ENCODE measurements at places on chromosomes 3 and 15.

- DNase-seq: no peak
Observed at GRCh38 chr3:57298041-57298440, 5.6 kb upstream of the ASB14 start.

DNA sequence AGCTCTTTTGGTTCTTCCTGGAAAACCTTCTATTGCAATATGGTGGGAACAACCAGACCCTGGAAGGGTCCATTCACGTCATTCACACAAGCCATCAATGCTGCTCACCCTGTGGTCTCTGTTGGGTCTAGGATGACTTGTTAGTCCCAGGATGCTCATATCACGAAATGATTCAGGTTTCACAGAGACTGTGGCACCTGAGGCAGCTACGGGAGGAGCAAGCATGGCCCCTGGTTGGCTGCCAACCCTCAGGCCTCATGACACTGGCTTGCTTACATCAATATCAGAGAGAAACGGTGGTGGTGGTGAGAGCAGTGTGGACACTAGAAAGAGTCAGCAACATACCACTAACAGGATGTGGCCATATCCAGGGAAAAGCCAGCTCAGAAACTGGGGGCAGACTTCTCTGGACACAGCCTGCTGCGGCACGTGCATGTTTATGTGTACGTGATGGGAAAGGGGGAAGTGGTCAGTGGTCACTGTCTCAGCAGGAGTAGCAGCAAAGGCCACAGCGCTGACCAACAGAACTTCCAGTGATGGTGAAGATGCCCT lies 208.9 kb upstream of the ST8SIA2 start:
- no peak for DNase-seq

DNA sequence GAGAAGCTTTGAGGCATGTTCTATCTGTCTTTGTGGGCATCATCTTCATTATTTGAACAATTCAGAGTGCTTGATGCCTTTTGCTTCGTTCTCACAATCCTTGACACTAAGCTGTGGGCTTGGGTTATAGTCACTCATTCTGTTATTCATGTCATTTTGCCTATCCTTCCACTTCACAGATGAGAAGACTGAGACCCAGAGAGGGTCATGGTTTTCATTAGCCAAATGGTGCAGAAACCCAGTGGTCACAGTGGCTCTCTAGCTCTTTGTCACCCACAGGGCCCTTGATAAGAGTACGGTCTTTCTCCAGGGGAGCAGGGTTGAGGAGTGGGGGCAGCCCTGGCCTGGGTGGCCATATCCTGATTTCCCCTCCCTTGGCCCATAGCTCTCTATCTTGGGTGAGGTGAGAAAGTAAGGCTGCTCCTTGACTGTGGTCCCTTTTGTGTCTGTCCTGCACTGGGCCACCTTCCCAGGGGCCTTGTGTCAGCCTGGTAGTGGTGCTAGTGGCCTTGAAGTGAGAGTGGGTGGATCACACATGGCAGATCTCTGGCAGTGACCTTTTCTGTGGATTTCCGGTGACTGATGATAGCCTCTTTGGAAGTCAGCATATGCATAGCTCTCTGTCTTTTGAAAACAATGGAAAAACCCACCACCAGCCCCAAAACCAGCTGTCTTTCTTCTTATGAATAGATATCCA lies 130.1 kb downstream of the IGF1R start:
- DNase-seq: no peak

DNA sequence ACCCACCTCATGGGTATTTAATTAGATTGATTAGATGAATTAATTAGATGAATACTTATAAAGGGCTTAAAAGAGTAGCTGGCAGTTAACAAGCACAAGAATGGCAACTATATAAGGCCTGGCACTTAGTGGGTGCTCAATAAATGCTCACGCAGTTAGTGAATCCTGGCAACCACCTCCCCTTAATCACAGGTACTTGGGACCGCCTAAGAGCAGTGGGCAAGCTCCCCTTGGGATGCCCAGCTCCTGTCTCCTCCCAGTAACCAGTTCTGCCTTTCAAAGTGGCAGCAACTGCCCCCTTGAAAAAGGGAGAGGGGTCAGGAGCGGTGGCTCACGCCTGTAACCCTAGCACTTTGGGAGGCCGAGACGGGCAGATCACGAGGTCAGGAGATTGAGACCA lies 4.6 kb downstream of the LYZL4 start:
- DNase-seq: no peak

DNA sequence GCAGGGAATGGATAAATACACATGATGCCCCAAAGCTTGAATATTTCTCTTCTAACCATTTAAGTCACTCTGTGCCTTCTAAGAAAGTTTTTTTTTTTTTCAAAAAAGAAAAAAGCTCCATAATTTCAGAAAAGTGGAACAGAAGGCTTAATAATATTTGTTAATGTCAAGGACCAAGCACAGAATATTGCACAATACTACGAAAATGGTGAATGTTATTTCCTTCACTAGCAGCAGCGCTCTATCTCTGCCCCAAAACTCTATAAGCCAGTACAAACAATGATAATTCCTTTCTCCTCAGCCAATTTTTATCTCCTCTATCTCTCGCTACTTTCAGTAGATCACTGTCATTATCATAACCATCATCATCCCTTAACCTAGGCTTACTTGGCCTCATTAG lies 72.7 kb downstream of the FEZF2 start:
- DNase-seq: no peak

DNA sequence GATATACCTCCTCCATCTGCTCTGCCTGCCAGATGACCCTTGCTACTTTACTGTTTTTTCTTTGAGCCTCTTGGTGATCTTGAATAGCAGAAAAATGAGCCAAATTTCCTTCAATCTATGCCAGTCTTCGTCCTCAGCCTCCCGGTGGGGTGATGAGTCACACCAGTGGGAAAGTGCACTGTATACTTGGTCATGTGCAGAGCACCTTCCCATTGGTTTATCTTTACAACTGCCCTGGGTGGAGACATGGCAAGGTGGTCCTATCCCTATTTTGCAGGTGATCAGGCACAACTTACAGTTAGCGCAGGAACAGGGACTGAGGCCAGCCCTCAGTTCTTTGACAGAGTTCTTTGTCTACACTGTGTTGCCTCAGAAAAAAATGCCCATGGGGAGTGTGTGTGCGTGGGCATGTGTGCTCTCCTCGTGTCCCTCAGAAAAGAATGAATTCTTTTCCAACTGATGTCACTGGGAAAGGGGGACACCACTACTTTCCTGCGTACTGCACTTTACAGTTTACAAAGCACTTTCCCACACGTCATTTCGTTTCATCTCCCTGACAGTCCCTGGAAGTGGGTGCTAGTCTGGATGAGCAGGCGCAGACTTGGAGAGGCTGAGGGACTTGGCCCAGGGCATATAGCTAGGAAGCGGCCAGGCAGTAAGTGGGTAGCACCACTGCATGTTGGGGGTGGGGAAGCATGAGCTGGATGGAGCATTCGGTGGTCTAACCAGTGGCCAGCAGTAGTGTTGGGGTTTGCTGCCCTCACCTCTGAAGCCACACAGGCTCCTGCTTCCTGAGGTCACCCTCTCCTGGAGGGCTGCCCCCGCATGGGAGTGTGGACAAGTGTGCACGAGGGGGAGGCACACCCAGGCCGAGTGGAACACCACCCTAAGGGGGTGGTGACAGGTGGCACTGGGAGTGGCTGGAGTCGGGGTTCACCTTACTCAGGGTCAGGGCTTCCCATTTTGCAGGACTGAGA lies 24.1 kb downstream of the SMAD3 start:
- DNase-seq: no peak

GRCh38 chr15:40957581-40958051 lies 4.3 kb downstream of the CHAC1 start:
- DNase-seq: no peak

- no peak for DNase-seq
Observed at GRCh38 chr3:107063351-107063750, 313.9 kb upstream of the CCDC54 start.

GRCh38 chr15:81381720-81382119 lies 7.7 kb upstream of the TMC3 start:
- DNase-seq: no peak

DNA sequence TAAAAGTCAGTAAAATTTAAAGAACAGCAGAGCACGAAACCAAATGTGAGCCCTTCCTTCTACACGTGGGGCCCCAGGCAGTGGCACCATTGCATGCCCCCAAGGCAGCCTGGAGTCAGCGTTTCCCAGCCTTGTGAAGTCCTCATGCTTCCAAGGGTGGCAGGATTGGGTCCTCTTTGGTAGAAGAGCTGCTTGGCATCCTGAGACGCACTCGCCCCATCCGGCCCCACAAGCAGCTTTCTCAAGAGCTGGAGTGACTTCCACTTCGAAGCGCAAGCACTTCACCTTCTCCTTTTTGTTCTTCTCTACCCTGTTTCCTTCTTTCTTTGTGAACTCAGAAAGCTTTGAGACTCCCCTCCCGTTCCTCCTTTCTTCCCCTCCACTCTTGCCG lies 34.7 kb downstream of the ZNF710 start:
- DNase-seq: no peak

GRCh38 chr3:30135190-30135589 lies 471.2 kb upstream of the TGFBR2 start:
- no peak for DNase-seq

DNA sequence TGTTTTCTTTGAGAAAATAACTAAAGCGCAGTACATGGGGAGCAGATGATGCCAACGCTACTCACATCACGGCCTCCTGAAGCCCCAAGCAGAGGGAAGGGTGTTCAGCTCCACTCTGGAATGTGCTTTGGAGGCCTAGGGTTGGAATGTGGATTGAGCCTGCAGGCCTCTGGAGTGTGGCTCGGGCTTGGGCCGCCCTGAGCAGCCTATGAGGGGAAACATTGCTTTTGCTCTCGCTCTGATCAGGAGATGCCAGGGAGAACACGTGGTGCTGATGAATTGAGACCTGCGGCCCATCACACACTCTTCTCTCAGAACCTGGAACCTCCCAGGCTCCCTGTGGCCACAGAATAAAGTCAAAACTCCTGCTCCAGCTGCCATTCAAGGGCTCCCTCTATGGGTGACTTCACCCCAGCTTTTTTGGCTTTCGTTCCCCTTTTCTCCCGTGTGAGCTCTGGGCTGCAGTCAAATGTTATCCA lies 23.3 kb downstream of the CCDC13 start:
- no peak for DNase-seq

DNA sequence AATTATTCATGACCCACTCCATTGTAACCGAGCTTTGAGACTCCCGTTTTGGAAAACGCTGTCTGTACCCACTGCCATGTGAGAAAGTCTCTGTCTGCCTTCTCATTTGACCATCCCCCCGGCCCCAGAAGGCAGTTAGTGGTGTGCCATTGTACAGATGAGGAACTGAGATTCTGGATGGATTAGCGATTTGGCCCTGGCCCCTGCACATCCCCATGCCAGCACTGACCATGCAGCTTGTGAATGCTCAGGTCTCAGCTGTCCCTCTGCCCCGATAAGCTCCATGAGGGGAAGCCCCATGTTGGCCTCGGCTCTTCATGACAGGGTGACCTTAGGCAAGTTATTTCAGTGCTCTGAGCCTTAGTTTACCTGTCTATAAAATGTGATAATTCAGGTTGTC lies 153.0 kb upstream of the SMAD3 start:
- no peak for DNase-seq

All from stimulated activated CD8-positive, alpha-beta memory T cell treated with anti-CD3 and anti-CD28 coated beads, Interleukin-2, amount 100 ng/mL, for 48 hours (primary cell).